Fibroblast of skin of scalp (primary cell): ENCODE measurements at places on chromosomes 4 and X.

DNA sequence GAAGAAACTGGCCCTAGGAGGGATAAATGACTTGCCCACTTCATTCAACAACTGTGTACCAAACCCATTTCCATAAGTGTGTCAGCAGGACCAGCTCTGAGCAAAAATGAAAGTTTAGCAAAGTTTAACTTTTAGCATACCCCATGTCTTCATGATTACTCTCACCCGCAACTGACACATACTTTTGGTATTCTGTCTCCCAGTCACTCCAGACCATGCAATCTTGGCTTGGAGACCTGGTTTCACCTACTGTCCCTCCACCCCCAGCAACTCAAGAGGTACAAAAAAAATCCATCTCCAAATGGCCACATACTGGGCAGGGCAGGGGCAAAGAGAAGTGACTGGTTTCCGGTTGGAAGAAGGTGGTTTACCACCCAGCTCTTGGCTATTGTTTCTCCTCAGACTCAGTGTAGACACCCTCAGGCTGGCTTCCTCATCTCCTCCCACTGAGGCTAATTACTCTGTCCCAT lies 79.8 kb downstream of the RLIM start:
- peak; percentile 45 for DNase-seq

DNA sequence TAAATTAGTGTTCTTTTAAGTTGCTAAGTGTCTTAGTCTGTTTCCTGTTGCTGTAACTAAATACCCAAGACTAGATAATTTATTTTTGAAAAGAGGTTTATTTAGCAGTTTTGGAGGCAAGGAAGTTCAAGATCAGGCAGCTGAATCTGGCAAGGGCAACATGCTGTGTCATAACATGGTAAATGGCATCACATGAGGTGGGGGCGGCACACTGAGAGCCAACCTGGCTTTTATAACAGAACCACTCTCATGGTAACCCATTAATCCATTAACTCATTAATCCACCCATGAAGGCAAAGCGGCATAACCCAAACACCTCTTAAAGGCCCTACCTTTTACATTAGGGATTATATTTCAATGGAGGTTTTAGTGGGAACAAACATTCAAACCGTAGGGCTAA lies 182.2 kb upstream of the GATB start:
- DNase-seq, result no peak

- peak; percentile 92 for DNase-seq
These were observed 126.0 kb downstream of the LDB2 start for GRCh38 chr4:16772366-16772850.

DNA sequence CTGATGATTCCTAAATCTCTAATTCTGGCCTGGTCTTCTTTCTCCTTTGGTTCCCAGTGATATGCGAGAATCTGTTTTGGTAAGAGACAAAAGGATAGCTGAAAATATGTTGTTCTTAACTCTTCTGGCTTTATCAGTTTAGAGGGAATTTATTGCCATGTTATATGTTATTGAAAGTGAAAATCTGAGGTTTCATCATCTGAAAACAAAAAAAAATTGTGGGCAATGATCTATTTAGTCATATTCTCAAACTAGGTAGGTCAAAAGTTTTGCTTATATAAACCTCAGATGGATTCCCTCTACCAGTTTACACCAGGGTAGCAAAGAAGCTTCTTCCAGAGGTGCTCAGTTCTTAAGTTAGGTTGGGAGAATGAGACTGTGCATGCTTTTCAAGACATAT lies 103.6 kb downstream of the ITM2A start:
- no peak for DNase-seq

- DNase-seq, result peak; percentile 19
These were observed 4.6 kb upstream of the ERCC6L start for GRCh38 chrX:72243472-72243871.

GRCh38 chr4:80092847-80093246 lies 19.8 kb upstream of the ANTXR2 start:
- no peak for DNase-seq

- no peak for DNase-seq
These were observed 69.8 kb downstream of the ZNF827 start for GRCh38 chr4:145868637-145869409.

DNA sequence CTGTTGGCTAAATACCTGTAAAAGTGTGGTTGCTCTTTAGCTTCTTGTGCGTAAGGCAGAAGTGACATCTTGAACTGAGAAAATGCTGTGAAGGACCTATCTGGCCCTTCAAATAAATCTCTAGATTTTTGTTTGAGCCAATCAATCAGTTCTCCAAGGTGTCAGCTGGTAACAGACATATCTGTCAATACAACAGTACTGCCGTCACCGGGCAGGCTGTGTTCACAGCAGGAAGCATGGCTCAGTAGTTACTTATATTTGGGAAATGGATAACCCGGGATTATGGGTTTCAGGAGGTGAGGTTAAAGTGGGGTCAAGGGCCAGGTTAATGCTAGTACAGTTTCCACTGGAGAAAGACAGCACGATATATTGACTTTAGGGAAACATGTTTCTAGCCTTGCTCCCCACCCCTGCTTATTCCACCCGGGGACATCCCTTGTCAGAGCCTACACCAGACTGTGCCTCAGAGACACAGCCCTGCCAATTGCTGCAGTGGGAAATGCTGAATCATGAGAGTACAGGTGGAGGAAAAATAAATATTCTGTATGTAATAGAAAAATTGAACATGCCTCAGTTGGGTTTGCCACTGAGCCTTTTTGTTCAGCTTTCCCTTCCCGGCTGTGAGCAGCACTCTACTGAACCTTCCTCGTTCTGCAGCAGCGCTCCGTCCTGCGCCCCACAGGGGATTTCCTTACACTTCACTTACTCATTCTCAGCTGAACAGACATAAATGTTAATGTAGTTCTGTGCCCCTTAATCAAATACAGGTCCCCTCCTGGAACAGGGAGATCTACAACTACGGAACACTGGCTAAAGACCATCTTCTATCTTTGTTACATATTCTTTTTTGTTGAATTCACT lies 121.1 kb downstream of the MGST2 start:
- no peak for DNase-seq

- no peak for DNase-seq
These were observed 225.5 kb downstream of the PARM1 start for GRCh38 chr4:75158451-75158850.

GRCh38 chrX:12984603-12985319 lies 9.9 kb downstream of the TMSB4X start:
- peak; percentile 74 for DNase-seq

- DNase-seq, result peak; percentile 73
These were observed 37.5 kb downstream of the PGRMC1 start for GRCh38 chrX:119273420-119274192.

DNA sequence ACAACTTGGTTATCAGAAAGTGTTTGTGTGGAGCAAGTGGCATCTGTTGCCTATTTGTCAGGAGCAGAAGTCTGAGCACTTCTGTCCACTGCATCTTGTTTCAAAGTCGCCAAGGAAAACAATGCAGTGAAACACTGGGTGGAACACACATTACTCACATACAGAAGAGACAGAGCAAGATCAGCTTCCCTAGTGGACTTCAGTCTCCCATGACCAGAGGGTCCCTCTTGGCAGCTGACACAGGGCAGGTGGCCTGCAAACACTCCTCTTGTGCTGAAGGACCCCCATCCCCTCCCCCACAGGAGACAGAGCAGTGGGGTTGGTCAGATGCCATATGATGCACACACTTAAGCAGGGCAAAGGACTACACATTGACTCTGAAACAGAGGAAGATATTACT lies 3.6 kb upstream of the BBS12 start:
- no peak for DNase-seq

DNA sequence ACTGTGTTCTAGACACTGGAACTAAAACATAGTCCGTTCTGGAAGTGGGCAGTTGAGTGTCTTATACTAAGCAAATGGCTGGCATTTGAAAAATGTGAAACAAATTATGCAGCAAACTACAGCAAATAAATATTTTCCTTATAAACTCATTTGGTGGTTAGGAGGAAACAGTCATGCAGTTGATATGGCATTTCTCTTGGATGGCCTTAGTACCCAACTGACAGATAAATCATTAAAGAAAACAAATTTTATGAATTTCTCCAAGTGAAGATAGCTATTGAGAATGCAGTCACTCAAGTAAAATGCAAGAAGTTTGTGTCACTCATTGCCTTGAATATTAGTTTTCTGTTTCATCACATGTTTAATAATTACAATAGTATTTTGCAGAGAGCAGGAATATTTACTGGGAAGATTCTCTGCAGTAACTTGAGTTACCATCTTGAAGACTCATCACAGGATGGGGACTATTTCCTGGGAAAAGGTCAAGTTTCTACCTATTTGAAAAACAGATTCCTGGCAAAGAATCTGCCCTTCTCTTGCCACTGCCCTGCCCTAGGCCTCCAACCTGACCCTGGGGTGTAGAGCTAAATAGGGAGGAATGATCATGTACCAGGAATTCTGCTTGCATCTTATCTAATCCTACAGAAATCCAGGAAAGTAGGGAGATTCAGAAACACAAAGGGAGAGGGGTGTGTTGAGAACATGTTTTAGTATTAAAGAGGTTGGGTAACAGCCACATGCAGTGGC lies 105.9 kb downstream of the SH3RF1 start:
- peak; percentile 89 for DNase-seq

GRCh38 chr4:88725986-88726385 lies 28.4 kb upstream of the NAP1L5 start:
- no peak for DNase-seq

DNA sequence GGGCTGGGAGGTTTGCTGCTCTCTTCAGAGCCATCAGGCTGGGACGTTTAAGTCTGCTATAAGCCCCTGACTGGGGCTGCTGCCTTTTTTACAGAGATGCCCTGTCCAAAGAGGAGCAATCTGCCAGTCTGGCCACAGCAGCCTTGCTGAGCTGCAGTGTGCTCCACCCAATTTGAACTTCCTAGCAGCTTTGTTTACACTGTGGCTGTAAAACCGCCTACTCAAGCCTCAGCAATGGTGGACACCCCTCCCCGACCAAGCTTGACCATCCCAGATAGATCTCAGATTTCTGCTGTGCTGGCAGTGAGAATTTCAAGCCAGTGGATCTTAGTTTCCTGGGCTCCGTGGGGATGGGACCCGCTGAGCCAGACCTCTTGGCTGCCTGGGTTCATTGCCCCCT lies 40.7 kb downstream of the SPATA18 start:
- DNase-seq, result no peak

DNA sequence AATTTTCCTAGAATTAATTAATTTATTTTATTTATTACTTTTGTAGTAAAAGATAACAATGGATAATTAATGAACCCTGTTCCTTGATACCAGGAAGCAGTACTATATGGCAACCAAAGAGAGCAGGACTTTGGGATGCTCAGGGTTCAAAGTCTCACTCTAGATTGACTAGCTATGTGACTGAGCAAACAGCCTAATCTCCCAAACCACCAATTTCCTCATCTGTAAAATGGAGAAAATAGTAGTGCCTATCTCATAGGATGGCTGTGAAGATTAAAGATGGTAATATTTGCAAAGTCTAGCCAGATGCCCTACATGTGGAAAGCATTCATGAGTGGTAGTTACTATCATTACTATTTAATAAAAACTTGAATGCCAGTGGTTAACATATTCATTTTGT lies 97.6 kb downstream of the PRDM5 start:
- DNase-seq, result no peak

- no peak for DNase-seq
These were observed 102.0 kb upstream of the ARHGAP24 start for GRCh38 chr4:85372966-85373365.

- DNase-seq, result no peak
These were observed 872.6 kb downstream of the FSTL5 start for GRCh38 chr4:161291222-161291621.

DNA sequence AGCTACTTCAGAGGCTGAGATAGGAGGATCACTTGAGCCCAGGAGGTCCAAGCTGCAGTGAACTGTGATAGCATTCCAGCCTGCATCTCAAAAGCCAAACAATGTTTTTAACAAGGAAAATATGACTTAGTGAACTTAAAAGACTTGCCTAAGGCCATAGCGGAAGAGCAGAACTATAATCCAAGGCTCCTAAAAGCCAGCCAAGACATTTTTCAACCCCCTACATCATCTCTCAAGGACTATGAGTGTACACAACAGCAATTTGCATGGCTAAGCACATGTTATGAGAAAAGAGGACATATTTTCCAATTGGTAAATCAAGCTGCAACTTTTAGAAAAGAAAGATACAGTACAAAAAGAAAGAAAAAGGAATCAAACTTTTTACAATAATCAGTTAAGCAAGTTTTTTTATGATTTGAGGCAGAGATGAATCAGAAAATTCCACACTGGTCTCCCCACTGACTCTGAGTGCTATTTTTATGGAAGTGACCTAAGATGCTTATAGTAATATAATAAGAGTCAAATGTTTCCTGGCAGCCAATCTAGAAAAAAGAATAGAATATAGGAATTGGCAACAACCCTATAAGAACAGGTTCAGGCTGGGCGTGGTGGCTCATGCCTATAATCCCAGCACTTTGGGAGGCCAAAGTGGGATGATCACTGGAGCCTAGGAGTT lies 9.8 kb upstream of the ACOT9 start:
- DNase-seq, result peak; percentile 71

- DNase-seq, result peak; percentile 44
These were observed 632 bp downstream of the PLP2 start for GRCh38 chrX:49172280-49172780.

- DNase-seq, result no peak
These were observed 1.7 kb downstream of the NELFA start for GRCh38 chr4:2006956-2007653.

GRCh38 chr4:140426610-140427105 lies 790 bp downstream of the CLGN start:
- no peak for DNase-seq

GRCh38 chr4:45425135-45425534 lies 698.7 kb downstream of the GABRG1 start:
- no peak for DNase-seq

- no peak for DNase-seq
These were observed 7.2 kb upstream of the MAGEA11 start for GRCh38 chrX:149704664-149705063.

GRCh38 chrX:103183912-103184311 lies 31.0 kb upstream of the BEX4 start:
- no peak for DNase-seq

- no peak for DNase-seq
These were observed 32.5 kb upstream of the FGFR3 start for GRCh38 chr4:1760521-1761071.

DNA sequence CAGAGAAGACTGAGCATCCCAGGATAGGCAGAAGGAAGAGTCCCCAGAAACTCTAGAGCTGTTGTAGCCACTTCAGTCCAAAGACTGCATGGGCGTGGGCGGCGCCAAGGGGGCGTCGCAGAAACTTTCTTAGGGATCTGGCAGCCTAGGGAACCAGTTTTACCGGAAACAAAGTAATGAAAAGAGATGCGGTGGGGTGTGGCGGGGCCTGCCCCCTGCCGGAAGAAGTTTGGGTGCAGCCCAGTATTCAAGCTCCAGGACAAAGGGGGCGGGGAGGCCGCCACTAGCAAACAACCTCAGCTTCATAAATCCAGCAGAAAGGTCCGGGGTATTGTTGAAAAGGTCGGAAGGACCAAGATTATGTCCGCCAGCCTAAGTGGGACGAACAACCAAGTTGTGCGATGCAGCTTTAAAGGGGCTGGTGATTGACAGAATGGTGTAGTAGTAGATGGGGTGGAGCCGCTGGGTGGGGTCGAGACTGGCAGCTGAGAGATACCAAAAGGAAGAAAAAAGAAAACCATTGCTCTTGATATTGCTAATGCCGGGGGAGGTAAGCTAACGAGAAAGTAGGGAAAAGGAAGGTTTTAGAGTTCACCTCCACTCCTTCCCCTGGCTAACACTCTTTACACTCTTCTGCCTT lies 190.5 kb downstream of the RRAGB start:
- DNase-seq, result peak; percentile 51
